Endothelial cell of umbilical vein (primary cell): ENCODE measurements at places on chromosomes 6 and 20. TPM values are rescaled to one million over a fixed set of nuclear protein-coding genes. Genes with fewer than 3 reads are reported as not detected.

The GTF2H4 gene
- 40.5 and 40.8 TPM in 2 replicates for polyA plus RNA-seq

The BPIFB2 gene
- not detected in 2 replicates for polyA plus RNA-seq

The PAK5 gene
- polyA plus RNA-seq = not detected in 2 replicates

The STMND1 gene
- not detected in 2 replicates for polyA plus RNA-seq

The GLP1R gene
- polyA plus RNA-seq = not detected in 2 replicates

The MTG2 gene
- polyA plus RNA-seq = 19.9 and 22.2 TPM in 2 replicates

DNA sequence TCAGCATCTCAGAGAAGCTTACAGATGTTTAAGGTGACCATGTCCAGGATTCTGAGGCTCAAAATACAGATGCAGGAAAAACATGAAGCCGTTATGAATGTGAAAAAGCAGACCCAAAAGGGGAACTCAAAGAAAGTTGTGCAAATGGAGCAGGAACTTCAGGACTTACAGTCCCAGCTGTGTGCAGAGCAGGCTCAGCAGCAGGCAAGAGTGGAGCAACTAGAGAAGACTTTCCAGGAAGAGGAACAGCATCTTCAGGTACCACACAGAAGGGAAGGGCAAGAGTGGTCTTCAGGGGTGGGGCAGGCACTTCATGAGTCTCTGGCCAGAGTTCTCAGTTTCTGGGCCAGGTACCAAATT lies 15.2 kb downstream of the RNF8 start:
- DNase-seq = no peak

- no peak for DNase-seq
Measured at GRCh38 chr6:16648003-16648402, 113.3 kb downstream of the ATXN1 start.

DNA sequence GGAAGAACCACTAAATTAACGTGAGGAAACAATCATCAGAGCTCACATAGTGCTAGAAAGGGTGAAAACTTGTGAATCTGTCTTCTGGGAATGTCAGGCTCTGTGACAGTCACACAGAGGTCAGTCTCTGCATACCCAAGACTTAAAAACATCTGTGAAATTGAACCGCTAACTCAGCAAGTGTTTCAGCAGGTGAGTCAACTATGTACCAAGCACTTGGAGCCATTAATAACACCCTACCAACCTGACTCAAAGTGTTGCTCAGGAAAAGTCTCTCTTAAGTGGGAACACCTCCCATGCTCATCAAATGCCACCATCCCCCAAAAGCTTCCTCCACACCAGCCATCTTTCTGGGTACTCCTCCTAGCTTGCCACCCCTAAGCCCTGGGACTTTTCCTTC lies 92.3 kb upstream of the CARMIL1 start:
- no peak for DNase-seq

DNA sequence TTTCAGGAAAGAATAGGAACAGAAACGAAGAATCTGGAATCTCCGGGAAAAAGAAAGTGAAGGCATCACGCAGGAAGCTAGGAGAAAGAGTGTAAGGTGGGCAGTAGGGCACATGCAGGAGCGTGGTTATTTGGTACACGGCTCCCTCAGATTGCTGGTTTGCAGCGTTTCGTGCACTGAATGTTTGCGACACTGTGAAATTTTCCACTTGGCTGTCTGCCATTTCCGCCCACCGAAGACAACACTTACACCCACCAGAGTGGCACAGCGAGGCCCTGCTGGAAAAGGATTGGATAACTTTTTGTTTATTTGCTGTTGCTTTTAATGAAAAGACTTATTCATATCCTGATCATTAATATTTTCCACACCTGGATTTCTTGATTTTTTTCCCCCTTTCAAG lies 248.3 kb downstream of the GMPR start:
- DNase-seq = no peak

- DNase-seq = no peak
Measured at GRCh38 chr20:23879811-23880374, 345 bp upstream of the CST5 start.

DNA sequence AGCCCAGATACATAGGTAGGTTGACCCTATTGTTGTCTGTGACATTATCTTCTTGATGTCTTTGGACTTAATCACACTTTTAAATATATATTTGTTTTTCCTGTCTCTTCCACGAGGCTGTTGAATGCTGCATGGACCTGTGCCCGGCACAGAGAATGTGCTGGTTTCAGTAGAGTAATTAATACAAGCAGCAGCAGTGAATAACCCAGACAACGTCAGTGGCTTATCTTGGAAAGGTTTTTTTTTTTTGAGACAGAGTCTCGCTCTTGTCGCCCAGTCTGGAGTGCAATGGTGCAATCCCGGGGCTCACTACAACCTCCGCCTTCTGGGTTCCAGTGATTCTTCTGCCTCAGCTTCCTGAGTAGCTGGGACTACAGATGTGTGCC lies 108.2 kb downstream of the CDH26 start:
- no peak for DNase-seq

DNA sequence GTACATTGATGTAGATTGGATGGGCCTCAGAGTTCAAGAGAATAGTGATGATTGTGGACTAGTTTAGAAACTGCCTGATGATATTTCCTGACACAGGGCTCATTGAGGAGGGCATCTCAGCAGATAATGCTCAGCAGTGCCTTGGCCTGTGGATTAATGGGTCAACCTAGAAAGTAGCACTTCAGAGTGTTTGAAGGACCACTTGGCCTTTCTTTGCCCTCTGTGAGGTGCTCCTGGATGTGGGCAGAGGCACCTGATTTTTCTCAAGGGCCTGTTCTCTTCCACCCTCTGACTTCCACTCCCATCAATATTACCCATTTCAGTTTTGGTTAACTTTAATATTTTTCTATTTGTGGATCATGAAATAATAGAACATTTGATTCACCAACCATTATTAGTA lies 270.6 kb upstream of the BMP2 start:
- no peak for DNase-seq

GRCh38 chr20:61960836-61961235 lies 104.8 kb downstream of the TAF4 start:
- no peak for DNase-seq

DNA sequence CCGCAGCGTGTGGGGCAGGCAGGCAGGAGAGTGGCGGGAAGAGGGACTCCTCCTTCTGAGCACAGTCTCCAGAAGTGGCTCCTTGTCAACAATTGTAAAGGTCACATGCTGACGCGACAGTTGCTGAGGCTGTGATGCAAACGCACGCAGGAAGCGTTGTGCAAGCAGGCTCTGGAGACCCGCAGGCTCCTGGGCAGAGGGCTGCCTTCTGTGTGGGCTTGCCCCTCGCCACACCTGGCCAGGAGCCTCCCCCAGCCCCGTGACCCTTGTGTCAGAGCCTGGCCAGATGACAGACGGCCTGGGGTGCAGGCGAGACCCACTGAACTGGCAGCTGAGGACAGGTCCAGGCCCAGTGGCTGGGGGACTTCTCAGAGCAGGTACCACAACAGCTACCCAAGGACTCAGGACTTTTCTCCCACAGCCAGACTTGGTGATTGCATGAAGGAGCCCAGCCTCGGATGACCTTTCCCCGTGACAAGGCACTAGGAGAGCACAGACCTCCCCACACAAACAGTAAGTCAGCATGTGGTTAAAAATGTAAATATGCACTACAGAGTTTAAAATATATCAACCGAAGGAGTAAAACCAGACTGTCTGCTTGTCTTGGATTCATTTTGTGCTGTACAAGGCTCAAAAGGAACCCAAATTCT lies 222.1 kb upstream of the RREB1 start:
- no peak for DNase-seq

DNA sequence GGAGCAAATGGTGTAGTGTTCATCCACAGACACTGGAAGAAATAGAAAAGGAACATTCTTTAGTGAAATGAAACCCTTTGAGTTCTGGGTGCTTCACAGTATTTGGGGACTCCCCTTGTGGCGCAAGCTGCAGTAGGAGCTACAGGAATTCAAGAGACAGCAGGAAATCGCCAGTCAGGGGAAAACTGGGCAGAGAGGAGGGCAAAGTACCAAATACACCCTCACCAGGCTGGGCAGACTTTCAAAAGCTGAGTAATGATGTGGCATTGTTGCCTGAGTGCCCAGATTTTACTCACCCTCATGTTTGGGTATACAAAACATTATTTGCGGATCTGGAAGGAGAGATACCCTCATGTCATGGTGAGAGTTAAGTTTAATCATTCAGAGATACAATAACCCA lies 97.9 kb downstream of the SOD2 start:
- peak; percentile 2 for DNase-seq

DNA sequence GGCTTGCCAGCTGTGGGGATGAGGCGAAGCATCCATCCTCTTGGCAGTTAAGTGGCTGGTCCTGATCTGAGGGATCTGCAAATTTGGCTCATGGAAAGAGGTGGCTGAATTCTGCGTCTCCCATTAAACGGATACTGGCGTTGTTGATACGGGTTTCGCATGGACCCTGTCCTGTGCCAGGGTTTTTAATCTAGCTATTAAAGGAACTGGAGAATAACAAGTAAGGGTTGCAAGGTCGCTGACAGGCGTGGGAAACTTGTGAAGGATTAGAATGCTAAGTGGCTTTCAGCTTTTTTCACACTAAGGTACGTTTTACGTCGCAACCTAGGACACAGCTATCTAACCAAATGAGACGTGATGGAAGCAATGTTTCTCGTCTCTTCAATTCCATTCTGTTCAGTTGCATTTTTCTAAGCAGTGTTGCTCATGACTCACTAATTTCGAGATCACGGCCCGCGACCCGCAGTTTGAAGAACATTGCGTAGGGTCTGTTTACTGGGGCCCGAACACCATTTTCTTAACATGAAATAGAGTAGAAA lies 852 bp downstream of the GMNN start:
- DNase-seq = no peak

- DNase-seq = no peak
Measured at GRCh38 chr6:41680182-41680965, 42.1 kb downstream of the MDFI start.

GRCh38 chr20:3651204-3651962 lies 11.8 kb downstream of the GFRA4 start:
- DNase-seq = no peak

DNA sequence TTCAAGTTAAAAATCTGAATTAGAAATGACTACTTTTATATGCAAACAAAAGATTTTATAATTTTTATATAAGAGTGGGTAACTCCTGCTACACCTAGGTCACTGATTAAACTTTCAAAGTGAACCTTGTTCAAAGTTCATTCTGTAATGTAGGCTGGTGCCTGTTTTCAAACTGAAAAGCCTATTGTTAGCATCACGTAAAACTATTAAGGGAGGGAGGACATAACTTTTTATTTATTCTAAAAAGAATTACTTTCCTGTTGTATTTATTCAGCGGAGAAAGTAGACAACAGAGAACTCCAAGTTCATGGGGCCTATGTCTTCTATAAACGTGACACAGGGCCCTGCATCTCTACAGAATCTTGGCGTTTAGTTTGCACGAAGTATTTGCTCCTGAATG lies 27.4 kb downstream of the FERMT1 start:
- no peak for DNase-seq

DNA sequence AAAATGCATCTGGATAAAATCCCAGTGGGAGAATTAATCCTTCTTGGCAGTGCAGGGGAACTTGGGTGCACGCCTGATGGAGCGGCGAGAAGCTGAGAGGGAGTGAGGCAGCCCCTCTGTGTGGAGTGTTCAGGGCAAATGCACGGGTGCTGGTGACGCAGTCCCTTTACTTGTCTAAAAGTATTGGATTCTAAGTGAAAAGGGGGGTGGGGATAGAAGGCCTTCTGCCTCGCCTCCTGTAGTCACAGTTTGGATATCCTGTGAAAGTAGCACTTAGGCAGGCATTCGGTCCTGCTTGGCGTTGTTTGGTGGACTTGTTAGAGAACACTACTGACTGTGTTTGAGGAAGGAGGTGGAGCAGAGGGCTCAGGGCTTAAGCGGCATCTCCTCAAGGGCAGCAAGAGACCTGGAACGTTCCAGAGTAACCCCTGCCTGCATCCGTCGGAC lies 39.3 kb downstream of the PHACTR3 start:
- no peak for DNase-seq

GRCh38 chr20:29079769-29080690 lies 2177.4 kb upstream of the DEFB115 start:
- DNase-seq = no peak

GRCh38 chr6:28558629-28559028 lies 32.9 kb downstream of the GPX5 start:
- no peak for DNase-seq
